ENCODE measurements at places on chromosomes 5 and 9.

- no peak for DNase-seq
These were observed 163.8 kb downstream of the GABRB2 start for GRCh38 chr5:161382685-161383084.

GRCh38 chr5:34484216-34484920, 171.8 kb upstream of the RAI14 start:
- no peak for DNase-seq

- no peak for DNase-seq
These were observed 9.5 kb upstream of the GLDC start for GRCh38 chr9:6655036-6655435.

- no peak for DNase-seq
These were observed 12.4 kb downstream of the UBAP1 start for GRCh38 chr9:34190996-34191892.
